Hematopoietic multipotent progenitor cell (in vitro differentiated cells): ENCODE measurements at places on chromosomes 1 and 21. TPM values are rescaled to one million over a fixed set of nuclear protein-coding genes. Genes with fewer than 3 reads are reported as not detected.

The FCRL4 gene
- not detected for total RNA-seq

The DDI2 gene
- 15.3 TPM for total RNA-seq

The ST6GALNAC3 gene
- total RNA-seq = under 0.01 TPM

The USH2A gene
- total RNA-seq = under 0.01 TPM
